ENCODE measurements at places on chromosomes 13 and 19. TPM values are rescaled to one million over a fixed set of nuclear protein-coding genes. Genes with fewer than 3 reads are reported as not detected.

The RFPL4AL1 gene
- total RNA-seq: not detected

The HSD17B14 gene
- 4.2 TPM for total RNA-seq

The TICAM1 gene
- total RNA-seq: 2.3 TPM

The KLK15 gene
- total RNA-seq: not detected

The NLRP12 gene
- total RNA-seq: 0.76 TPM

The SNAPC2 gene
- 5.8 TPM for total RNA-seq

The PROSER3 gene
- total RNA-seq: 1.3 TPM

The LILRB4 gene
- total RNA-seq: not detected

The ZNF460 gene
- total RNA-seq: 57.8 TPM

The THAP8 gene
- 0.77 TPM for total RNA-seq

The CEACAM20 gene
- total RNA-seq: not detected

The DNAAF3 gene
- total RNA-seq: 0.26 TPM

The IZUMO2 gene
- not detected for total RNA-seq

The DCUN1D2 gene
- total RNA-seq: 8.3 TPM

The MADCAM1 gene
- 0.13 TPM for total RNA-seq

The FFAR1 gene
- not detected for total RNA-seq

The CD33 gene
- total RNA-seq: under 0.01 TPM

The ENOX1 gene
- total RNA-seq: 1.2 TPM

The ZNF547 gene
- total RNA-seq: 2.3 TPM

The ADGRE3 gene
- total RNA-seq: not detected

The GTF2F2 gene
- total RNA-seq: 15.0 TPM

The LILRA1 gene
- total RNA-seq: not detected

The ALDH16A1 gene
- 61.4 TPM for total RNA-seq

The MYO1F gene
- 0.38 TPM for total RNA-seq

The CRTC1 gene
- 1.1 TPM for total RNA-seq

The CYP2F1 gene
- not detected for total RNA-seq

The C13orf42 gene
- total RNA-seq: not detected

The FCHO1 gene
- 0.63 TPM for total RNA-seq

The IGFL2 gene
- total RNA-seq: not detected

The FAM216B gene
- not detected for total RNA-seq

The HPN gene
- not detected for total RNA-seq

The SOX21 gene
- total RNA-seq: 3.2 TPM

The SPTBN4 gene
- total RNA-seq: under 0.01 TPM

Data from dermis microvascular lymphatic vessel endothelial cell (primary cell).